ENCODE measurements at places on chromosomes 12 and 14.

GRCh38 chr12:66765204-66765603 lies 86.3 kb upstream of the GRIP1 start:
- no peak for DNase-seq

GRCh38 chr12:118358008-118358359 lies 14.7 kb downstream of the TAOK3 start:
- no peak for DNase-seq

DNA sequence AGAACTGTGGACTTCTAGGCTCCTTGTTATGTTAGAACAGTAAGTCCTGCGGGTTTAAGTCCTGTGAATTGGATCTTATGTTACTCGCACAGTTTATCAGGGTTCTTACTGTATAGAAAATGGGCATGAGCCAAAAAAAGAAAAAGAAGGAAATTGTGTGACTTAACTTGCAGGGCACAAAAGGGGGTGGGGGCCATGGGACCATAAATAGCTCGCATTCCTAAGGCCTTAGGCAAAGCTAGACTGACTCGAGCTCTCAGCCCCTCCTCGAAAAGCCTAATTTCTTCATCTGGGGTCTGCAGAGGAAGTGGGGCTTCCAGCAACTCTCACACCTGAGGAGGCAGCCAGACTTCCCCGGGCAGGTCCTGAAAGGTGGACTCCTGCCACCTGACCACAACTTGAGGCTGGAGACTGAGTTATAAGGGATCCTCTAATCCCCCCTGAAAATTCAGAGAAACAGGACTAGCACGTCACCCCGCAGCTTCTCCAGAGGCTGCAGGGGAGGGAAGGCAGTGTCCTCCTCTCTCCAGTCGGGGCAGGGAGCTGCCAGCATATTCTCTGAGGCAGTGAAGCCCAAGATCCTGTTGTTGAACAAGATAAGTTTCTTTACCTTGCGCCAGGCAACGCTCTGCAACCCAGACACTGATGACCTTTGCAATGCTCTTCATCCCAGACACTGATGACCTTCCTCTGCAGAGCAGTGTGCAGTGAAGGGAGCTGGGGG lies 280.5 kb downstream of the PCNX1 start:
- DNase-seq: peak; percentile 45

GRCh38 chr12:22069851-22070250 lies 23.8 kb downstream of the CMAS start:
- no peak for DNase-seq

DNA sequence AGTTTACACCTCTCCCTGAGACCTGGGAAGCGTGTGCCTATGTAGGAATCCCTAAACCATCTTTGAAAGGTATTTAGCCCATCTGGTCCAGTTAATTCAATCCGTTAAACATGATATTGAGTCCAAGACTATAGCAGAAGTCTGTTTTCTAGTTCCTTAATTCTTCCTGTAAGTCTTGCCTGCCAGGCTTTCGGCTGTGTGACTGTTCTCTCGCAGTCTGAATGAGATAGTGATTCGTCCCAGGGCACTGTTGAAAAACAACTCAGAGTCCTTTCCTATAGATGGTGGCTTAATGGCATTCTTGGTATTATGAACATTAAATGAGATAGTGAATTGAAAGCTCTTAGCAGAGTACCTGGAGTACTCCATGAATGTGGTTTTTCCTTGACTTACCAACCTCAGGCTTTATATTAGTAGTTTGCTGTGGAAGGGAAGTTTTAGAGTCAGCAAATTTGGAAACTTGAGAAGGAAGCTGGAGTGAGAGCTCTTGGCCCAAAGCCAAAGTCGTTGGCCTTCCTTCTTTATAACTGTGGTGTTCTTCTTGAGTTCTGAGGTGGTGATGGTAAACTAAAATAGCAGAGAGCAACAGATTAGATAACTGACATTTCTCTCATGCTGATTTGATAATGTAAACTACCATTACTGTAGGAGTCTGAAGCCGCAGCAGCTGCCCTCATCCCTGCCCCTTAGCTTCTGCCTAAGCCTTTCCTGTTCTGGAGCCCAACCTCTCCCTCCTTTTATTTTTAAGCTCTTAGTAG lies 76.5 kb downstream of the TGFB3 start:
- no peak for DNase-seq

DNA sequence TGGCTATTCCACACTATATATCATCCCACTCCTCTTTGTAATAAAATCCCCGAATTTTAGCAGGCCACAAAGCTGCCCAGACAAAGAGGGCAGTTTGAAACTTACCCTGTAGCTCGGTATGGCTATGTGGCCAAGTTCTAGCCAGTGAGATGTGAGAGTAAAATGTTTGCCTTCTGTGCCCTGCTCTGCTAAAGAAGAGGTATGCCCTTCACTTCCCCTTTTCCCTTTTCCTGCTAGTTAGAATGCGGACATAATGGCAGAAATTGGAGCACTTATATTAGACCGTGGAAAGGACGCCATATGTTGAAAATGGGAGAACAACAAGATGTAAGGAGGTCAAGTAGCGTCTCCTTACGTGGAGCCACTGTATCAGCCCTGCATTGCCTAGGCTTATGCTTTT lies 11.5 kb upstream of the CCDC91 start:
- DNase-seq: no peak

DNA sequence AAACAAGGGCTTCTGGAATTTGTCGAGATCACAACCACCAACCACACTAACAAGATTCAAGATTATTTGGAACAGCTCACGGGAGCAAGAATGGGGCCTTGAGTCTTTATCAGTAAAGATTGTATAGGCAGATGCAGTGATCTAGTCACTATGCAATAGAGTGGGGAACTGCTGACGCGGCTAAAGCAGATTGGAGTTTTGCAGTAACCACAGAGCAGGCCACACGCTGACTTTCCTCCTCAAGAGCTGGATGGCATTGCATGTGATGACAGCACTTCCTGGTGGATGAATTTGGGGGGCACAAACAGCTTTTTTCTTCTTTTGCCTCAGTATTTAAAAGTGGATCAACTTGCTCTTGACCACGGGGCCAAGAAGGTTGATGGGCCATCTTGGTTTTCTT lies 46.0 kb downstream of the KCNK13 start:
- no peak for DNase-seq

DNA sequence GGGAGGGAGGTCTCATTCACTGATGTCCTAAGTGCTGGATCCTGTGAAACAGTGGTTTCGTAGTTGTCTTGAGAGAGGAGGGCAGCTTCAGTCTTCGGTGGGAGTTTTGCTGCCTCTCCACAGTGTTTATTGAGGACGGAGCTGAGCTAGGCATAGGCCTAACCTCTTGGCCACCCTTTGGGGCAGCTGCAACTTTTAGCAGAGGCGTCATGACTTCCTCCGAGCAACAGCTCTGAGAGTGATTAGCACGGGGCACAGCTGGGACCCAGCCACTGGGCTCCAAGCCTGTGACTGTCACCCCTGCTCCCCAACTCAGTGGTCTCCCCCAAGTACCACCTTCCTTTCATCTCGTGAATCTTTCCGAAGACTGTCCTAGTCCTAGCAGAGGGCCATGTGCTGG lies 139.9 kb upstream of the NCOR2 start:
- no peak for DNase-seq

DNA sequence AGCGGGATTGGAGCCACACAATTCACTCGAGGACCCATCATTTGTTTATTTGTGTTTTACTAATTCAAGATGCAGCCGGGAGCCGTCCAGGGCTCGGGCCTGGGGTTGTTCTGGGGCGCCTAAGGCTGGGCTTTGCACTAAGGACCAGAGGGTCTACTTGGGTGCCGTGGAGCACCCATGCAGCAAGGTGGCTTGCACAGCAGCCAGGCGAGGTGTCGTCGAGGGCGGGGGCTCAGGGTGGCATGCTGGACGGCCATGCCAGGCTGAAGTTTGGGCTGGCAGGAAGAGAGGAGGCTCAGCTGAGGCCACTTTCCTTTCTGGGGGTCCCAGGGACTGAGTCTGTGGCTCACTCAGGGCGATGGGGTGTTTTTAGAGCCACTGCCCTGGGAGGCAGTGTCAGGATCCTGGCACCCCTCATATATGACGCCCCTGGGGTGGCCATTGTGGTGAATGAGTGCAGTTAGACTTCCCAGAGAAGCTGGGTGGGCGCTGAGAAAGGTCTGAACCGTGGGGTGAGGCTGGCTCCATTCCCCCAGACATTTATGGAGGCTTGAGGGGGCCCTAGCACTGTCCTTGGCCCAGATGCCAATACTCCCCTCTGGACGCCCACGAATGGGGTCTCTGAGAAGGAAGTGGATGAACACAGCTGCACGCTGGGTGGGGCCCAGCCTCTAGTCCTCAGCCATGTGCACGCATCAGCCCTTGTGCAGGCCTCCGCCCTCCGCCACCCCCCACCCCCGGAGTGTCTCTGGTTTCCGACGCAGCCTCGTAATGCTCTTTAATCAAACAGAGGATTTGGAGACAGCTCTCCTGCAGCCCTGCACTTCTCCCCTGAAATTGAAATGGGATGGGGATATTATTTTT lies 11.3 kb downstream of the MEG3 start:
- DNase-seq: no peak

GRCh38 chr12:91918431-91918830 lies 227.2 kb downstream of the BTG1 start:
- no peak for DNase-seq

- no peak for DNase-seq
Measured at GRCh38 chr14:33504246-33505099, 446.4 kb downstream of the EGLN3 start.

DNA sequence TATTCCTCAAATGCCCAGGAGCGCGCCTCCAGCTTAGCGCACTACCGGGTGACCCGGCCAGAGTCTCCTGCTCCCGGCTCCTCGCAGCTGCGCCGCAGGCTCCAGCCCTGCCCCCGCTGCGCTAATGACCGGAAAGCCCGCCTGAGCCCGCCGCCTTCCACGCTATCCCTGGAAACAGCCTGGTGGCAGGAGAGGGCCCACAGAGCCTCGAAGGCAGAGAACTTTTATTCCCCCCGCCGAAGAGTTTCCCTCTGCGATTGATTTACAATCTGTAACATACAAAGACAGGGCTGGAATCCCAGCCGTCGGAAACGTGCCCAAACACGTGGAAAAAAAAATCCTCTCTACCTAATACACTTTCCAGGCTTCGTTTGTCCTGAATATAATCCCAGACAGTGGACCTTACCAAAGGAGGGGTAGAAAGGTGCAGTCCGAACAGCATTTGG lies 1.5 kb downstream of the COL2A1 start:
- peak; percentile 49 for DNase-seq

DNA sequence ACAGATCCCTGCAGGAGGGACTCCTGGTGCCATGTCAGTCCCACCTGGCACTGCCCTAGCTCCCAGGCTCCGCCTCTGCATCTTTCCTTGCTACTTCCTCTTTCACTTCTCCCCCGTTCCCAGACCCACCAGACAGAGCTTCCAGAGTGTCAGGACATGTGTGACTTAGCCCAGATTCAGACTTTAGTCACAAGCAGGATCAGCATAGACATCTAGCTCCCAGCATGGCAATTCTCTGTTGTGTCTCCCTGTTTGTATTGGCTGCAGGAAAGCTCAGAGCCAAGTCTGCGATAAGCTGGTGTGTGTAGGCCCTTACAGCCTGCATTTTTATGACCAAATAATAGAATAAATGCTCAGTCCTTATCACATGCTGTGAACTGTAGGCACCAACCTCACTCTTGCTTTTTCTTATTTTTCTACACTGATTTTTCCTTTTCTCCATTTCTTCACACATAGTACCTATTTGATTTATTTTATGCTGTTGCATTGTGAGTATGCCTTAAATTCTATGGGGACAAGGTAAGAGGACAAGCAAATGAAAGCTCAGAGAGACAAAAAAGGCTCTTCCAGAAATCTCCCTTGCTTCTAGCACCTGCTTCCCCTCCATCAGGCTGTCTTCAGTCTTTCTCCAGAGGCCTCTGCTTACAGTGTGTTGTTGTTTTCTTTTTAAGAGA lies 5.9 kb downstream of the DHRS2 start:
- DNase-seq: no peak

- DNase-seq: no peak
Measured at GRCh38 chr14:84575681-84576080, 954.3 kb upstream of the FLRT2 start.

DNA sequence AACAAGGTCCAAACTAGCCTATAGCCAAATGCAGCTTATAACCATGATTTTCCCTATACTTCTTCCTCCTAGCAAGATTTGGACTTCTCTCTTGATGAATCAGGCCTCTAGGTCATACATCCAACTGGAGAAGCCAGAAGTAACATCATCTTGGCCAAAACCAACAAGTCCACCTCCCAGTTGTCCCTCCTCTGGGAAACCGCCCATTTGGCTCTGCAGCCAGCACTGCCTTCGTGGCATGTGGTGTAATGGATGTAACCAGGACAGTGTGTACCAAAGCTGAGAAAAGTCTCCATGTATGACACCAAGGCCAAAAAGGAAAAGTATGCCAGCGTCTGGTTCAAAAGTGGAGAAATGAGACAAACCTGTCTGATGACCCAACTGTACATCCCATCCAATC lies 59.3 kb upstream of the VASH1 start:
- no peak for DNase-seq

All from ELR (cell line).